ENCODE measurements at places on chromosomes 13 and 19.

DNA sequence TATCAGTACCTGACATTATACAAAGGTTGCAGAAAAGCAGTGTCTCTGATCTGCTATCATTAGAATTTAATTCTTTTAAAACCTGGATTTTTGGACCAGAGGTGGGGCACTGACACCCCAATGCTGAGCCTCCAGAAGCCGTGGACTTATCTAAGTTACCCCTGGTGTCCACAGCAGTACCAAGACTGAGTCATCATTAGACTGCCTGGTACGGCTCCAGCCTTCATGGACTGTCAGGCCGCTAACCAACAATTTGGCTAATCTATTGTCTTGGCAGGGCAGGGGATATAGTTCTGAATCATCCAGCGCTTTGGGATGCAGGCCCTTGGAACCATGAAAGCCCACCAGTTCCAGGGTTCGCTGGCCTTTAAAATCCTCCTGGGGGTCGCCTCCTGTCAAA lies 78.3 kb downstream of the TSHZ3 start:
- DNase-seq, result no peak

- DNase-seq, result no peak
These were observed 666 bp downstream of the POMP start for GRCh38 chr13:28659621-28659970.

- DNase-seq, result no peak
These were observed 34.9 kb downstream of the ZNF726 start for GRCh38 chr19:23949611-23950010.

DNA sequence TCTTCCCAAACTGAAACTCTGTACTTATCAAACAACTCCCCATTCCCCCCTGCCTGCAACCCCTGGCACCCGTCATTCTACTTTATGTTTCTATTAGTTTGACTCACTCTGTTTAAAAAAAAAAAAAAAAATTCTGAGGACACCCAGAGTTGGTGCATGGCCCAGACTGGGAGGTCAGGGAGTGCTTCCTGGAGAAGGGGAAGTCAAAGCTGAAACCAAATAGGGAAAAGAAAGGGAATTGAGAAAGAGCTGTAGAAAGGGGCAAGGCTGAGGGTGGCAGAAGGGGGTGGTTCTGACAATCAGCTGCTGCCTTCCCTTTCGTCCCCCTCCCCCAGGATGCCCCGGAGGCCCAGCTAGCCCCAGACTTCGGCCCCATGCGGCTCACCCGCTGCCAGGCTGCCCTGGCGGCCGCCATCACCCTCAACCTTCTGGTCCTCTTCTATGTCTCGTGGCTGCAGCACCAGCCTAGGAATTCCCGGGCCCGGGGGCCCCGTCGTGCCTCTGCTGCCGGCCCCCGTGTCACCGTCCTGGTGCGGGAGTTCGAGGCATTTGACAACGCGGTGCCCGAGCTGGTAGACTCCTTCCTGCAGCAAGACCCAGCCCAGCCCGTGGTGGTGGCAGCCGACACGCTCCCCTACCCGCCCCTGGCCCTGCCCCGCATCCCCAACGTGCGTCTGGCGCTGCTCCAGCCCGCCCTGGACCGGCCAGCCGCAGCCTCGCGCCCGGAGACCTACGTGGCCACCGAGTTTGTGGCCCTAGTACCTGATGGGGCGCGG lies 9.0 kb upstream of the STRN4 start:
- DNase-seq, result no peak

DNA sequence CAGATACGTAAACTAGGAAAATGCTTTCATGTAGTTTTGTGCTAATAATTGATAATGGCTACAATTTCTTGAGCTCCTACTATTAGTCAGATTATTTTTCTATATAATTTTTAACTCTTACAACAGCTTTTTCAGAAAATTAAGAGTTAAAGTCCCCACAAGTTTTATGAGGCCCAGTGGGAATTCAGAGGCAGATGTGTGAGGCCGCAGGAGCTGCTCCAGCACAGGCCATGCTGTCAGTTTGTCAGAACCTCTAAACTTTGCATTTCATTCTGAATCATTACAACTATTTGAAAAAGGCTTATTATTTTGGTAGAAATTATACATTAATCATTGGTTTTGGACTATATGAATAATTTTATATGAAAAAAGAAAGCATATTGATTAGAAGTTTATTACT lies 370.8 kb downstream of the MYO16 start:
- no peak for DNase-seq

DNA sequence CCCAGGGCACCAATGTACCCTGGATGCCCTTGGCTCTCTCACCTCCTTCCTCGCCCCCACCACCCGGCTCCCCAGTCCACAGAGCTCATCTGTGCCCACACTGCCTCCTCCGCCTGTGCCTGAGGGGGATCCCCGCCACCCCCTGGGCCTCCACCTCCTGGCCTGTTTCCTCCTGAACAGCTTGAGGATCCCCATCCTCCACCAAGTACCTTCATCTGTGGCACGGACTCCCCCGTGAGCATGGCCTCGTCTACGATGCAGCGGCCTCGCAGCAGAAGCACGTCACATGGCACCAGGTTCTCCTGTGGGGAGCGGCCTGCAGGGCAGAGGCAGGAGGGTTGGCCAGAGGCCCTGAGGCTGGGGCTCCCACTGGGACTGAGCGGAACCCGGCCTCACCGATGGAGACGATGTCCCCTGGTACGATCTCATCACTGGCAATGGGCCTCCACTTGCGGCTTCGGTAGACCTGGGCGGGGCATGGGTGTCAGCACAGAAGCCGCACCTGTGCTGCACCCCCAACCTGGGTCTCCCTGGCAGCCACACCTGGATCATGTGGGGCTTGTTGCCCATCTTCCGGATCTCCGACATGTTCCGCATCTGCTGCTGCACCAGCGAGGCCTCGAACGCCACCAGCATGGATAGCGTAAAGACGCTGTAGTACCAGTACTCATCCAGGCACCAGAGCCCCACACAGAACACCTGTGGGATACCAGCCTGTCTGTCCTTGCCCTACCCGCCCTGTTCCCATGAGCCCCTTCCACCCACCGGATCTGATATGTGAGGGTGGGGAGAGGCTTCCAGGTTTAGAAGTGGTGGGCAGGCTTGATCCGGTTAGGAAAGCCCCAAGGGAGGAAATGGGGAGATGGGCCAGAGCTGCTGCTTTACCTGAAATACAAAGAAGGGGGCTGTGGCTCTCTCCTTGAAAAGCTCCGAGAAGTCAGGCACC lies 6.8 kb downstream of the ATP13A1 start:
- DNase-seq, result no peak

GRCh38 chr13:33312861-33313212 lies 27.3 kb upstream of the STARD13 start:
- DNase-seq, result no peak

Measured in NCI-H1417 (cell line).